ENCODE measurements at places on chromosomes 3 and 15. TPM values are rescaled to one million over a fixed set of nuclear protein-coding genes. Genes with fewer than 3 reads are reported as not detected.
A peak's percentile ranks its signal among the peaks of the same experiment; 100 is the strongest.

The SOX14 gene
- not detected for total RNA-seq

The ST6GAL1 gene
- total RNA-seq: 183 TPM

The ANKRD63 gene
- total RNA-seq: not detected

The PCSK6 gene
- total RNA-seq: 0.46 TPM

The PPIB gene
- total RNA-seq: 380 TPM

The SSUH2 gene
- not detected for total RNA-seq

The CFAP20DC gene
- 0.99 TPM for total RNA-seq

- no peak for DNase-seq
Measured at GRCh38 chr3:34180532-34180931, 382.1 kb downstream of the PDCD6IP start.

GRCh38 chr3:74691946-74692345 is 77.5 kb upstream of the CNTN3 start:
- no peak for DNase-seq

DNA sequence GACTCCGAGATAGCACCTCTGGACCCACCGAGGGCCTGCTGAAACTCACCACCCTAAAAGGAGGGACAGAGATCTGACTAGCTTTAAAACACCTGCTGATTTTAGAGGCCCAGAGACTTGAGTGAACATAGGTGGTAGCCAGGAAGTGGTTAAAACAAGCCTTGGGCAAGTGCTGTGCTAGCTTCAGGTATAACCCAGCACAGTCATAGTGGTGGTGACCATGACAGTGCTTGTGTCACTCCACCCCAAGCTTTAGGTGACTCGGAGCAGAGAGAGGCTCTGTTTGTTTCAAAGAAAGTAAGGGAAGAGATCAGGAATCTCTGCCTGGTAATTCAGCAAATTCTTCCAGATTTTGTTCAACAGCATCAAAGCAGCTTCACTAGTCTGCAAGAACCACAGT is 641.1 kb upstream of the BCHE start:
- no peak for DNase-seq

- DNase-seq: no peak
Measured at GRCh38 chr15:82129761-82130160, 83.9 kb upstream of the MEX3B start.

- peak; percentile 57 for DNase-seq
Measured at GRCh38 chr15:79872358-79873017, 24.3 kb downstream of the MTHFS start.

DNA sequence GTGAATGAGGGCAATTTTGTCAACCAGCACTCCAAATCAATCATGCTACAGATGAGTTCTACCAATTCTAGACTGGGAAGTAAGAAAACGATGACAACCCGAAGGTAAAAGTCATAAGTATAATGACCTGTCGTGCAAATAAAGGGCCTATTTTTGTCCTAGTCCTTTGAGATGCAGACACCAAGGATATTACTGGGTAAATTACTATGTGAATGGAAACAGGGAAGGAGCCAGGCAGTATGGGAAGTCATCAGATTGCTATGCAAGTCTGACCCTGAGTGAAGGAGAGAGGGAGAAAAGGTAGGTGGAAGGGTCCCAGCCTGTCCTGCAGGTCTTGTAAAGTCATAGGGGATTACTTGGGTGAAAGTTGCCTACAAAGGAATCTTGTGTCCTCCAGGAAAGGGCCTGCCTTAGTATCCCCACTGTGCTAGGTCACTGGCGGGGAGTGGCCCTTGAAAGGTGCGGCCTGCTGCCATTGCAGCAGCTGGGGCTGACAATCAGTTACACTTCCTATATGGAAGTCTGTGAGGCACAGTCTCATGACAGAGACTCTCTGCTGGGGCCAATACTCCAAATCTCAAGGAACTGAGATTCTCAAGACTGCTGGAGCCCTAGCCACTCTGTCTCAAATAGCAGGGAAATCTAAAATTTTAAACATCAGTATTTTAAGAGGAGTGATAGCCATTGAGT is 149.9 kb upstream of the SLC2A2 start:
- no peak for DNase-seq

GRCh38 chr3:189898559-189899153 is 222.0 kb downstream of the P3H2 start:
- no peak for DNase-seq

DNA sequence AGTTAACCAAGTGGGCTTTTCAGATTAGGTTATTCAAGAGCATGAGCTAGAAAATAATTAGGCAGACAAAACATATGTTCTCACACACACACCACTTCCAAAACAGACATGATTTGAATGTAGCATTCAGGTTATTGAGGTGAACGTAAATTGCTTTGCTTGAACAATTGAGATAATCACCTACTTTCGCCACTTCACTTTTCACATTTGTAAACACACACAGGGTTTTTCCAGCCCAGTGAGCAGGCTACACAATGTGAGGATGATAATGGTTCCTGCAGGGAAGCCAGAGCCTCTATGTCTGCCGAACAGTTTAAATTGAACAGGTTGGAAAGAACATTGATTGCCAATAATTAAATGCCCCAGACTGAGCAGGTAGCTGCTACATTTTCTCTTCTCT is 560.8 kb downstream of the OCA2 start:
- no peak for DNase-seq

DNA sequence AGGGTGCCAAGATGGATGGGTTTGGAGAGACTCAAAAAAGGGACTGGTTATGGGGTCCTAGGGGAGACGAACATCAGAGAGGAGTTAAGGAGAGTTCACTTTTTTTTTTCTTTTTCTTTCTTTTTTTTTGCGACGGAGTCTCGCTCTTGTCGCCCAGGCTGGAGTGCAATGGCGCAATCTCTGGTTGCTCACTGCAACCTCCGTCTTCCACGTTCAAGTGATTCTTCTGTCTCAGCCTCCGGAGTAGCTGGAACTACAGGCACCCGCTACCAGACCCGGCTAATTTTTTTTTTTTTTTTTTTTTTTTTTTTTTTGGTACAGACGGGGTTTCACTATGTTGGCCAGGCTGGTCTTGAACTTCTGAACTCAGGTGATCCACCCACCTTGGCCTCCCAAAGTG is 1.2 kb downstream of the SPINT1 start:
- no peak for DNase-seq

GRCh38 chr3:126464997-126465396 is 10.7 kb downstream of the ZXDC start:
- DNase-seq: no peak

GRCh38 chr3:180116658-180117057 is 79.9 kb upstream of the PEX5L start:
- DNase-seq: no peak

- no peak for DNase-seq
Measured at GRCh38 chr3:188135271-188135670, 18.7 kb upstream of the LPP start.

DNA sequence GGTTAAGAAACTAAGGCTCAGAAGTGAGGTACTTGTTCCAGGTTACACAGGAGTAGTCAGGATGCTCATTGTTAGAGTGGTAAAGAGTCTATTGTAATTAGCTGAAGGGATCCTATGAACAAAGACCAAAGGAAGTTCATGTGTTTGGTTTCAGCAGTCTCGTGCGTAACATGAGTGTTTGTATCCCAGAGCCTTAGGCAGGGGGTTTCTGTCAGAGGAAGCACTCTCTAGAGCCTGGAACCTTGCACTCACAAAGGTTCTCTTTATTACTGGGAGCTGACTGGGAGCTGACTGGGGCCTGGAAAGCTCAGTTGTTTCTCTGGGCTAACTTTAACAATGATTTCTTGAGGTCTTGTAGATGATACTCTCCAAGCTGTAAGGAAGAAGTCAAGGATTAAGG is 3.9 kb downstream of the ZNF197 start:
- DNase-seq: no peak

DNA sequence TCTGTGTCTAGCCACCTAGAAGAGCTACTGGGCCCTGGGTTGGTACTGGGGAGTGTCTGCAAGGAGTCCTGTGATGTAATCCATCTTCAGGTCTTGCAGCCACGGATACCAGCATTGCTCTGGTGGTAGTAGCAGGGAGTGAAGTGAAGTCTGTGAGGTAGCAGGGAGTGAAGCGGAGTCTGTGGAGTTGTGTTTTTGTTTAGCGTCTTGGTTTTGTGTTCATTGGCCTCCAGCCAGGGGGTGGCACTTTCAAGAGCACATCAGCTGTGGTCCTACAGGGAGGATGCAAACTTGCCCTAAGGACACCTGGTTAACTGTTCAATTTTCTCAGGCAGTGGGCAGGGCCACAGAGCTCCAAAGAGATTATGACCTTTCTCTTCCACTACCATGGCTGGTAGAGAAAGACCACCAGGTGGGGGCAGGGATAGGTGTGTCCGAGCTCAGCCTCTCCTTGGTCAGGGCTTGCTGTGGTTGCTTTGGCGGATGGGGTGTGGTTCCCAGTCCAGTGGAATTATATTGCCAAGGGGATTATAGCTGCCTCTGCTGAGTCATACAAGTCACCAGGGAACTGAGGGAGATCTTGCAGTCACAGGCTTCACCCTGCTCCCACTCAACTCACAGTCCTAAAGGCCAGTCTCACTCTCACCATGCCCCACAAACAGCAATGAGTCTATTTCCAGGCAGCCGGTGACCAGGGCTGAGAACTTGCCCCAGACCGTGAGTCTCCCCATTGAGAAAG is 424.7 kb downstream of the ZBBX start:
- no peak for DNase-seq

DNA sequence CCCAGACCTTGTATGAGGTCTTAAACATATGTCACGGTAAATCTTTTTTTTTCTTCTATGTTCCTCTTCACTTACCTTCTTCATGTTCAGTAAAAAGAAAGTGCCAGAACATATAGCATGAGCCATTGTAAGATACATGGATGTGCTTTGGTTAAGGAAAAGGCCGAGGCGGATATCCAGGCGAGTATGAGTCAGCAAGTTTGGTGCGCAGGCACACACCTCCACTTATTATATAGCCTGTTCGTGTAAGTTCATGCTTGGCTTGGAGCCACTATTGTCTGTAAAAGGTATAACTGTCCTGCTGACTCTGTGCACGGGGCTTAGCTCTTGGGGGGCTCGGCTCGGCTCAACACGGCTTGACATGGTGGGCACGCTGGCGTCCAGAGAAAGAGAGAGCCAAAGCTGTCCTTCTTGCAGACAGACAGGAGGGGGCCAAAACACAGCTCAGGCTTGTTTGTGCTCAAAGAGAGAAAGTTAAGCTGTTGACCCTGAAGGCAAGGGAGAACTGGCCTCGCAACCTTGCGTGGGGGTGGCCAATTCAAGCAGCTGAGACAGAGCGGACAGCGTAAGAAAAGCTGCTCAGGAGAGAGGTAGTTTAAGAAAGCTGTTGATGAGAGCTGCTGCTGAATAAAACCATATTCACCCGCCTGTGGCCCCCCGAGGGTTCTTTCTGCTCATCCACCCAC is 251.2 kb downstream of the SLC9A9 start:
- no peak for DNase-seq

DNA sequence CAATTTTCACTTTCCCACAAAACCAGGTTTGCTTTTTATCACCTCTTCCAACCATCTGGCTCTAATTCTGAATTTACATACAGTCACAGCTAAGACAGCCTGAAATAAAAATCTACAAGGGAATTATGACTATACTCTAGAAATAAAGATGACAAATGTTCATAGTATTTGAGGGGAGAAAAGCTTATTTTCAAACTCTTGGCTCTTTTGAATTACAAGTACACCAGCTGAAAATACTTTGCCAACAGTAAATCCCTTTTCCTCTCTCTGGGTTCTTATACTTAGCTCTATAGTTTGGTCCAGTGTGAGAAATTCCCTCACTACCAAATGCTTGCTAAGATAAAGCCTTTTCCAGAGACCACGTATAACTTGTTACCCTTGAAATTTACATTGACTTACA is 1037.9 kb downstream of the ROBO1 start:
- DNase-seq: no peak

DNA sequence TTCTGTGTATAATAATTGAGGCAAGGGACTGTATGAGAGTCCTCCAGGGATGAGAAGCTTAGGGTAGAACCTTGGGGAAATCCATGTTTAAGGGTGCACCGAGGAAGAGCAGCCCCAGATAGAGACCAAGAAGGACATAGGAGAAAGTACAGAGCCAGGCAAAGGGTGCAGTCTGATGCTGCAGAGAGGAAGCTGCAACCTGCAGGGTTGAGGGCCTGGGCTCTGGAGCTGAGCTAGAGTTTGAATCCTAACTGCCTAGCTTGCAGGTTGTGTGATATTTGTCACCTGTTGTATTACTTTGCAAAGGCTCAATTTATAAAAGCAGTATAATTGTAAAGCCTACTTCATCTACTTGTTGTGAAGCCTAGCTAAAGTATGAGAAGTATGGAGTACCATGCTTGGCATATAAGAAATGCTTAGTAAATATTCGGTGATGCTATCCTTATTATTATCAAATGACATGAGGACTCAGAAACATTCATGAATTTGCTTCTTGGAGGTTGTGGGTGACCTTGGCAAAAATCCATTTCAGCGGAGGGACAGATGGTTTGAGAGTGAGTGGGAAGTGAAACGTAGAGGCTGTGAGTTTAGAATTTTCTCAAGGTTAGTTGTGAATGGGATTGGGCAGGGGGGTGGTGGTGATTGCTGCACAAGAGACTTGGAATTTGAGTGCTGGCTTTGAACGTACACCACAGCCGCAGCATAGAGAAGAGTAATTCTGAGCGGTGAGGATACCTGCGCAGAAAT is 43.8 kb downstream of the PLCL2 start:
- no peak for DNase-seq

GRCh38 chr3:170610321-170610884 is 24.5 kb upstream of the SLC7A14 start:
- no peak for DNase-seq

DNA sequence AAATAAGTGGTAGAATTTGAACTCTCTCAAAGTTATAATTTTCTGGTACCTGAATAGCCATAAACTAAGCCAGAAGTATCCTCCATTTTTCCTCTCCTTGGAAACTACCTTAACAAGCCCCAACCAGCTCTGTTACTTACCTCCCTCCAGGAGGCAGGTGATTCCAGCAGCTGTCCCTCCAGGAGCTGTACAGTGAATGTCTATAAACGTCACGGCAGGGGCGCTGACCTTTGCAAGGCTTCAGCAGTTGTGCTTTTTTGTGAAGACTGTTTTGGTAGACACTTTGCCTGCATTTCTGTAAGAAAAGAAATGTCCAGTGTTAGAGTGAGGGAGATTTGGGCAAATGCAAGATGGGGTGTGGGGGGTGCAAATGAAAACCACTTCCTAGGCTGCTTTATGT is 67.2 kb downstream of the LEO1 start:
- DNase-seq: no peak

DNA sequence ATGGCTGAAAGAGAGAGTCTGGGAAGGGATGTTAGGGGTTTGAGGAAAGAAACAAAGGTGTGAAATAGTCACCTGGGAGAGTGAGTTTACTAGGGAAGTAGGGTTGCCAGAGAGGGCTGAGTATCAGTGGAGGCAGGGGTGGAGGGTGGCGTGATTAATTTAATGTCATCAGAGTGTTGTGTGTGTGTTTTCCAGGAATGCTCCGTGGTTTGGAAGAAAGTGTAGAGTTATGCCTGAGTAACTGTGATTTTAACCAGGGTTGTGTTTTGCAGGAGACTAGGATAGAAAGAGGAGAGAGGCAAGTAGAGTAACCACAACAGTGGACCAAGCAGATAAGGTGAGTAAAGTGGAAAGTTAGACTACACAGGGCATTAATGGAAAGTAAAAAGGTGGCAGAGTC is 27.2 kb downstream of the PLD1 start:
- no peak for DNase-seq

DNA sequence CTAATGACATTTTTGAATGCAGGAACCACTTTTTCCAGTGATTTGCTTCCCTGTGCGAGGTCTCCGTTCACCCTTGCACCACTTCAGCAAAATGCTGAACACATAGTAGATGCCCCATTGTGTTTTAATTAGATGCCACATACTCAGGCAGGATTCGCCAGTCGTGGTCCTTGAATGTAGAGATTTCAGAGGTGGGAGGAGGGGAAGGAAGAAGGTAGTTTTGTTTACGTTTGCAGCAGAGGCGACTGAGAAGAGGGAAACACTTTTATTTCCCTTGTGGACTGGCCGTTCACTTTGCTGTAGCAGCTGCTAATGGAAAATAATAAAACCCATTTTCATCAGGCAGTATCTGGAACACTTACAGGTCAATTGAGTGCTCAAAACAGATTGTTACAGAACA is 262.8 kb upstream of the TBL1XR1 start:
- DNase-seq: no peak

All from activated CD4-positive, alpha-beta T cell treated with anti-CD3 and anti-CD28 coated beads, Interleukin-2, amount 10 ng/mL, durations not matched to agents 7 days and 5 days (primary cell).